ENCODE measurements at places on chromosomes 3 and 15. TPM values are rescaled to one million over a fixed set of nuclear protein-coding genes. Genes with fewer than 3 reads are reported as not detected.

DNA sequence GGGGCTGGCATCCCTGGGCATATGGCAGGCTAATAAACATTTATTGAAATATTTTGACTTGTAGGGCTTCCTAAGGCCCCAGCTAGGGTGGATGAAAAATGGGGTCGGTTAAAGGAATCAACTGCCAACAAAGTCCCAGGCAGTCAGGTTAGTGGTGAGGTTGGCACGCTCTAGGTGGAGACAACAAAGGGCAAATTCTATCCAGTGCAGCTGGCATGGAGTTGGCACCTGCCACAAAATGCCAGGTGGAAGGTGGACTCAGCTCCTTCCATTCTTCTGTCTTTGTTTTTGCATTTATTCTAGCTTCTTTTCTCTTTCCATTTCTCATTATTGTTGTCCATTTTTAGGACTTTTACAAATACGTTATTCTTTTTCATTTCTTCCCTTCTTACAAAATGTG lies 31.0 kb downstream of the LCMT2 start:
- DNase-seq: no peak

- no peak for DNase-seq
Observed at GRCh38 chr15:62648954-62649353, 393.6 kb upstream of the TPM1 start.

GP9 gene
- not detected for total RNA-seq

ZNF501 gene
- total RNA-seq: 0.04 TPM

CTSH gene
- total RNA-seq: 17.1 TPM

DNA sequence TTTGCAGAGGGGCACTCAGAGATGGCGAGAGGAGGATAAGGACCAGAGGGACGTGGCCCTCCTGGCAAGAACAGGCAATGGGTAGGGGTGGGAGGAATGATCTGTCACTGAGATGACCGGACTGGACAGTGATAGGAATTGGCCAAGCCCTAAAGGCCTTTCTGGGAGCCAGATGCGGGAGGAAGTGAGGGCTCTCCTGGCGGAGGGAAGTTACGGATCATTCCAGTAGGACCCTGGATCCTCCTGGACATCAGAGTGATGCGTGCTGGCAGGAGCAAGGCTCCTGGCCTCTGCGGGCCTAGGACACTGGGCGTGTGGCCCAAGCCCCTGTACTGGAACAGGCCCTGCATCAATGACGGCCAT lies 23.4 kb downstream of the KIF7 start:
- peak; percentile 43 for DNase-seq

GRCh38 chr3:139473155-139473771 lies 3.1 kb downstream of the RBP2 start:
- DNase-seq: no peak

SSUH2 gene
- total RNA-seq: not detected

- peak; percentile 85 for DNase-seq
Observed at GRCh38 chr3:182682263-182683241, 110.8 kb upstream of the ATP11B start.

SPATA16 gene
- not detected for total RNA-seq

DNA sequence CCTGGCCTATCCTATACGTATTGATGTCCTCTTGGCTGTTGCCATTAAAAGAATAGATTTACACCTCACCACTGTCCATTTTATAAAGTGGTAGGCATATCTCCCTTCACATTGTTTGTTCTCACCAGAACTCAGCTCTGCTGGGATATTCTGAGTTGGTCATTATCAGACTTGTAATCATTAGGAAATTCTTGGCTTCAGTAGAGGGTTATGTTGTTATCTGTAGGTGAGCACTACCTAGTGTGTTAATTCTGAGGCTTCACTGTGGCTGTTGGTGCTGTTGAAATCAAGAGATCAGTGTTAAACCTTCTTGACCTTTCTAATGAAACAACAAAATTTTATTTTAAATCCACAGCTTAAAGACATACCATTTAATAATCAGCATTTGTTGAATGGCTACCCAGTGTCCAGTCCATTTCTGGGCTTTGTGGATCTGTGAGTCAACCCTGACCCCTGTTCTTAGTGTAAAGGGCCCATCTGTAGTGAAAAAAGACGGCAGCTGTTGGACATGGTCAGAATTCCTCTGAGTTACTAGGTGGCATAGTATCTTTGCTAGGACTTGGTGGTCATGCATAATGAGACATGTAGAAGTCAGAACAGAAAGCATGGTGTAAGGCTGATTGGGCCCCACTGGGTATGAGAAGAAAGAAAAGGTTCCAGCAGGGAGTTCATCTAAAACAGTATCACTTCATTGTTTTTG lies 32.9 kb upstream of the P4HTM start:
- DNase-seq: no peak

DNA sequence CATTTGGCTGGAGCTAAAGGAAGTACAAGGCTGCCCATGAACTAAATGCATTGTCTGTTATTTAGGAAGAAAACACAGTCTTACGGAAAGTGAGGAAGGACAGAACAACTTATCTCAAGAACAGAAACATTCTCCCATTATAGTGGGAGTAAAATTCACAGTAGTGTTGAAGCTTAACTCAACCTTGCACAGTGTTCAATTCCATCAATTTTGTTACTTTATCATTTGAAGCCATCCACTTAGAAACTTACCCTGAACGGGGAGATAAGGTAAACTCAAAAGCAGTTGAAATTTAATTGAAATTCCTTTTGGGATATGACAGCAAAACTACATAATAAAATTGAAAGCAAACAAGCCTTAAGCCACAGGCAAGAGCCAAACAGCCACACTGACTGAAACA lies 186.9 kb downstream of the PCCB start:
- DNase-seq: no peak

GOLGA6D gene
- 1.1 TPM for total RNA-seq

GRCh38 chr3:188589071-188589470 lies 435.1 kb downstream of the LPP start:
- DNase-seq: no peak

GRCh38 chr3:120650311-120650710 lies 31.7 kb downstream of the HGD start:
- DNase-seq: no peak

FETUB gene
- total RNA-seq: not detected

- DNase-seq: no peak
Observed at GRCh38 chr3:24545887-24546286, 51.2 kb upstream of the THRB start.

- peak; percentile 85 for DNase-seq
Observed at GRCh38 chr3:71753701-71754609, at the start of gene GPR27. Gene GPR27 (plus strand): TSS chr3:71753855. CDS start chr3:71754050, 195 bp downstream.
